Aorta (tissue), 5 donors: ENCODE measurements at places on chromosomes 1 and 21. TPM values are rescaled to one million over a fixed set of nuclear protein-coding genes. Genes with fewer than 3 reads are reported as not detected.

Gene PTAFR
- total RNA-seq: 8.8 TPM

DNA sequence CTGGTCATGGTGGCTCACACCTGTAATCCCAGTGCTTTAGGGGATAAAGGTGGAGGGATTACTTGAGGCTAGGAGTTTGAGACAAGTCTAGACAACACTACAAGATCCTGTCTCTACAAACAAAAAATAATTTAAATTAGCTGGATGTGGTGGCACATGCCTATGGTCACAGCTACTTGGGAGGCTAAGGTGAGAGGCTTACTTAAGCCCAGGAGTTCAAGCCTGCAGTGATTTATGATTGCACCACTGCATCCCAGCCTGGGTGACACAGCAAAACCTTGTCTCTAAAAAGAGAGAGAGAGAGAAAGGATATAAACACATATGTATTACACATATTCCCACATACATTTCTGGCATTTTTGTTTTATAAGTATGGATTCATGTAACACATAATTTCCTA lies 325.2 kb downstream of the DUSP10 start:
- DNase-seq: no peak

DNA sequence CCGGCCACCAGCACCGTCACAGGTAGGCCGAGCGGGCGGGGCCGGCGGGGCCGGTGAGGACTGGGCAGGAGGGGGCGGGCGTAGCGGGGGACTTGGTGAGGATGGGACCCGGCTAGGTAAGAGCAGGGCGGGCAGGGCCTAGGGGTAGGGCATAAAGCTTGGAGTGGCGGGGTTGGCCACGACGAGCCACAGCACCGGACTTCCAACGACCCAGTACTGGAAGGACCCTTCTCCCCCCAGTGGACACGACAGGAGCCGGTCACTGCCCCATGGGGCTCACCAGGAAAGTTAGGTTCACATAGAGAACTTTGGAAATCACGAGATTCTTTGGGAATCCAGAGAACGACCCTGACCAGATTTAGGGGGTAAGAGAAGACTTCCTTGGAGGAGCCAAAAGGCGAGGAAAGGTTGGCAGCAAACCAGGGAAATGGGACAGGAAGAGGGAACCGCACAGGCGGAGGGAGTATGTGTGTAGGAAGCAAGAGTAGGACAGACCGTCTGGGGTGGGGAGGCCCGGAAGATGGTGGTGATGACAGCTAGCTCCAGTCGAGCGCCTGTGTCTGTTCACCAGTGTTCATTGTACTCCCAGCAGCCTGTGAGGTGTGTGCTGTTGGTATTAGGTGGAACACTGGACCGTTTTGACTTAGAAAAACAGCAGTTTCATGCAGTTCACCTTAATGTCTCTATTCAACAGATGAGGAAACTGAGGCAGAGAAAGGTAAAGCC lies 20.4 kb downstream of the ZNF362 start:
- peak; percentile 74 for DNase-seq

GRCh38 chr1:19110257-19110927 lies 99.7 kb downstream of the UBR4 start:
- no peak for DNase-seq

GRCh38 chr1:29224356-29224837 lies 6.3 kb downstream of the MECR start:
- DNase-seq: no peak

DNA sequence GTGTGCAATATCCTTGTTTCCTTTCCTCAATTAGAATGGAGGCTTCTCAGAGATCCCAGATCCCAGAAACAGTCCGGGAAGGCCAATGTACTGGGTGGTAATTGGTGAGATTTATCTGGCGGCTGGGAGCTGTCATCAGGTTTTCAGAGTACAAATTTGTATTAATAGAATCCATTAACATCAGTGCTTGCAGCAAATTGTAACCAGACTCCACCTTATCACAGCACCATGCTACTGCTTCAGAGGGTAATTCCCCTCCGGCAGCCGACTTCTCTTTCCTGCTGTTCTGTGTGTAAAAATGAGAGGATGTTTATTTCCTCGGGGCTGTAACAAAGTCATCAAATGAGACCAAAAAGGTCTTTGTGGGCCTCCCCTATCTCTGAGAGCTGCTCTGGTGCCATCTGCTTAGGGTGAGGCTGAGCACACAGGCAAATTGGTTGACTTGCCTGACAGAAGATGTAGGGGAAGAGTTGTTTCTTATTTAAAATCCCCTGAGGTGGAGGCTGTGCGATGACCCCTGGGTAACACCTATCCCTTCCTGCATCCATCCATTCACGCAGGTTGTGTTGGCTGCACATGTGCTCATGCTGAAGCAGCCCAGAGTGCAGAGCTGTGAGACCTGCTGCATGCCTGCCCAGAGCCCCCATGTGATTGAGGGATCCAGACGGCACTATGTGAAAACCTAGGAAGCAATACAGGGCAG lies 19.2 kb downstream of the NFASC start:
- DNase-seq: no peak
